ENCODE measurements at places on chromosomes 5 and 9.

GRCh38 chr9:136117916-136118319 lies 757 bp downstream of the TMEM250 start:
- DNase-seq = no peak

- no peak for DNase-seq
Measured at GRCh38 chr9:126528111-126528510, 85.6 kb upstream of the LMX1B start.

- no peak for DNase-seq
Measured at GRCh38 chr5:87307796-87308423, 40.2 kb downstream of the RASA1 start.

- no peak for DNase-seq
Measured at GRCh38 chr9:106893088-106893487, 30.1 kb downstream of the ZNF462 start.

DNA sequence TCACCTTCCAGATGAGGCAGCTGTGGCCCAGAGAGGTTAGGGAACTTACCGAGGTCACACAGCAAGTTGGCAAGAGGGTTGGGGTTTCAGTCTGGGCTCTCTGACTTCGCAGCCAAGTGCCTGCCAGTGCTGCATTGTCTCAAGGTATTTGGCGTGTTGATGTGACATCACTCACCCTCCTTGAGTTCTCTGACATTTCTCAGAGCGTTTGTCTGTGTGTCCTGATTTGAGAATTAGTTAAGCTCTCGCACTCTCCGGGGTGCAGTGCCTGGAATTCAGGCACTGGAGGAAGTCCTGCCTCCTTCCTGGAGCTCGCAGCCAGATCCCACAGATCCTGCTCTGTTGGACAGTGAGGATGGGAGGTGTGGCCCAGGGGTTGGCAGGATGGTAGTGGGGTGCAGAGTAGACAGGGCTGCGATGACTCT lies 25.7 kb downstream of the WWC1 start:
- DNase-seq = no peak

- DNase-seq = no peak
Measured at GRCh38 chr9:131840751-131841702, 101.2 kb upstream of the RAPGEF1 start.

GRCh38 chr5:169576181-169576598 lies 7.4 kb upstream of the SPDL1 start:
- DNase-seq = no peak

GRCh38 chr5:59800347-59800893 lies 93.1 kb downstream of the PDE4D start:
- no peak for DNase-seq

- no peak for DNase-seq
Measured at GRCh38 chr9:86713970-86714369, 233.3 kb downstream of the GAS1 start.

DNA sequence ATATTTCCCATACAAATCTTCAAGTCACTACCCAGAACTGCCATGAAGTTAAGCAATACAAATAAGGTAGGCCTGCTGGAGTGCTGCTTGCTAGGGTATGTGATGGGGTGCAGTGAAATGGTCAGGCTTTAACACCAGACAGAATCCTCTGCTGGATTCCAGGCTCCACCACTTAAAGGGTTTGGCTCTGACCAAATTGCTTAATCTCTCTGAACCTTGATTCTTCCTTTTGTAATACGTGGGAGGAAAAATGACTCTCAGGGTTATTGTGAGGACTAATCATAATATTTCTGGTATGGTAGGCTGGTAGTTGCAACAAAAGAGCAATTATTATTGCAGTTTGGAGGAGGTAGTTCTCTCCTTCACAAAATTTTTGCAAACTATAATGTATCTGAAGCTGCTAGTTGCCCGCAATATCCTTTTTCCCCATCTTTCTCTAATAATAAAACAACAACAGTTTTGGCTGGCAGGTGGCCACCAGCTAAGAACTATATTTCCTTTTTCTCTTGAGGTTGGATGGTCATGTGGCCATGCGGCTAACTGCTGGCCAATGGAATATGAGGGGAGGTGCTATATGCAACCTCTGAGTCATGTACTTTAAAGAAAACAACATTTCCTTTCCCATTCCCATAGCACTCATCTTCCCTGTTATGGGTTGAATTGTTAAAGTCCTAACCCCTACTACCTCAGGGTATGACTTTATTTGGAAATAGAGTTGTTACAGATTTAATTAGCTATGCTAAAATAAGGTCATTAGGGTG lies 44.1 kb downstream of the CCL28 start:
- DNase-seq = no peak

DNA sequence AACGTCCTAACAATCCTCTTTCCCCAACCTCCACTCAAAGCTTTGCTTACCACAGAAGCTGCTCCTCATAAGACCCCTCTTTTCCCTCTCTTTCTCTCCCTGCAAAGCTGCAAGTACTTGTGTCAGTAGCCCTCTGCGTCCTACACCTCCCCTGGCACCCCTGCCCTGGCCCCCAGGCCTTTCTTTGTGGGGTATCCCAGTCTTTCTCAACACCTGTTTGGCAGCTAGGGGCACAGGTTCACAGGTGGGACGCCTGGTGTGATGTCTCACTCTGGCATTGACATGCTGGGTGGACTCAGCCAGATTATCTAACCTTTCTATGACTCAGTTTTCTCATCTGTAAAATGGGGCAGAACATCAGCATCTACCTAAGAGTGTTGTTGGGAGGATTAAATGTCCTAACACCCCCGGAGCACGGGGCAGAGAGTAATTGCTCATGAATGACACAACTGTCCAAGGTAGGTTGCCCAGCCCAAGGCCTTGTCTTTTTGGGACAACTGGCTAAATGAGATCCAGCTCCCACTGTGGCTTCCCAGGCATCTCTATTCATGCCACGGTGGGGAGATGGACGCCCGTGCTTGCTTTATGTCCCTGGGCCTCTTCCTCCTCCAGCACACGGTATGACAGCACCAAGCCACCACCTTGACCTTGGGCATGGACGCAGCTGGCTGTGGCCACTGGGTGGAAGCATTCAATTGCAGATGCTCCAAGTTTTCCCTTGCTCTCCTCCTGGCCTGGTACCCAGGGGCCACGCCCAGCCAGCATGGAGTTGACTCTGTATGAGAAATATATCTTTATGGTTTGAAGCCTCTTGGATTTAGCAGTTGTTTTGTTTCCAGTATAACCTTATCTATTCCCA lies 190.4 kb downstream of the RGS3 start:
- no peak for DNase-seq

- DNase-seq = no peak
Measured at GRCh38 chr5:75736273-75736672, 19.0 kb upstream of the POC5 start.

DNA sequence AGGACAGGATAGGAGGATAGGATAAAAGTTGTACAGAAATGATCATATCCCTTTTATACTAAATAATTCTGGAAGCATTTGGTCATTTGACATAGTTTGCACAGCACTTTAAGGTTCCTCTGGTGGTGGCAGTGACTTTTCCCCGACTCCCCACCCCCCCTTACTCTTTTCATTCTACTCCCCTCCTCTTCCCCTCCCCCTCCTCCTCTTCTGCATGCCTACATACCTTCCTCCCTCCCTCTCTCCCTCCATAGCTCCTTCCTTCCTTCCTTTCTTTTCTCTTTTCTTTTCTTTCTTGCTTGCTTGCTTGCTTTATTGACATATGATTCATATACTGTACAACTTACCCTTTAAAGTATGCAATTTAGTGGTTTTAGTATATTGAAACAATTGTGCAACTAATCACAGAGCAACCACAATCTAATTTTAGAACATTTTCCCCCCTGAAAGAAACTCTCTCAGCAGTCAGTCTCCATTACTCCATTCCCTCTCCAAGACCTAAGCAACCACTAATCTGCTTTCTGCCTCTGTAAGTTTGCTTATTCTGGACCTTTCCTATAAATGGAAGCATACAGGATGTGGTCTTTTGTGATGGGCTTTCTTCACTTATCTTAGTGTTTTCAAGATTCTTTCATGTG lies 159.0 kb downstream of the HACD4 start:
- no peak for DNase-seq

DNA sequence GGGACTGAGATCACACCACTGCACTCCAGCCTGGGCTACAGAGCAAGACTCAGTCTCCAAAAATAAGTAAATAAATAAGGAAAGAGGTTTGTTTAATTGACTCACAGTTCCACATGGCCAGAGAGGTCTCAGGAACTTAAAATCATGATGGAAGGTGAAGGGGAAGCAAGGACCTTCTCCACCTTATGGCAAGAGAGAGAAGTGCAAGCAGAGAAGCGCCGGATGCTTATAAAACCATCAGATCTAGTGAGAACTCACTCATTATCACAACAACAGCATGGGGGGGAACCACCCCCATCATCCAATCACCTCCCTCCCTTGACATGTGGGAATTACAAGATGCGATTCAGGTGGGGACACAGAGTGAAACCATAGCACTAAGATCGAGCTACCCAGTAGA lies 22.8 kb upstream of the RGMB start:
- DNase-seq = no peak

GRCh38 chr5:139690064-139690802 lies 42.1 kb downstream of the CXXC5 start:
- DNase-seq = no peak

Data from thoracic aorta (tissue), 2 donors.